ENCODE measurements at places on chromosomes 4 and X. TPM values are rescaled to one million over a fixed set of nuclear protein-coding genes. Genes with fewer than 3 reads are reported as not detected.
A peak's percentile ranks its signal among the peaks of the same experiment; 100 is the strongest.

DNA sequence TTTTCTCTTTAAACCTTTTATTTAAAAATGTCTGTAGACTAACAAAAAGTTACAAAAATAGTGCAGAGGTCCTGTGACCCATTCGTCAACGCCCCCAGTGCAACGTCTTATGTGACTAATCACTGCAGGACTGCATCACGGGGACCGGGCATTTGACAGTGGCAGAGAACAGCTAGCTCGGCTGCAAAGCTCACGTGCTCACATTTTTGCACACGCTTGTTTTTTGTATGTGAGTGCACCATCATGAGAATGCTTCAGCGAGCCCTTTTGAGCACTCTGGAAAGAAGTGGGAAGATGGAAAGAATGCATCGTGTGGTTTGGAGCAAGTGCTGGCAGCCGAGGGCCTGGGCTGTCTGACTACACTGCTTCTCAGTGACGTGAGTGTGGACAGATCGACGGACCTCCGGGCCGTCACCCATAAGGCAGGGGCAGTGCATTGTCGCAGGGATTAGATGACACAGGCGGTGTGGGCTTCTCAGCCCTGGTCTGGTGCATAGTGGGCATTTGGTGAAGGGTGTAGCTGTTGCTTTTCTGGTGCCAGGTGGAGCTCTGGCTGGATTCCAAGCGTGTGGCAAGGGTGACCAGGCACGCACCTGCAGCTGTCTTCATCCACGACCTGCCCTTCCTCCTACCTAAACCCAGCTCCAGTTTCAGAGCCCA, 17.7 kb downstream of the SPON2 start:
- DNase-seq, result no peak

GRCh38 chr4:182917182-182918043, at the start of gene DCTD:
Gene DCTD (minus strand): TSS chr4:182917386. CDS start chr4:182915568, 1,818 bp downstream.
- DNase-seq, result peak; percentile 52

GRCh38 chr4:95627709-95628108, 78.9 kb upstream of the UNC5C start:
- no peak for DNase-seq

- no peak for DNase-seq
Measured at GRCh38 chrX:17488036-17488435, 113.0 kb downstream of the NHS start.

DNA sequence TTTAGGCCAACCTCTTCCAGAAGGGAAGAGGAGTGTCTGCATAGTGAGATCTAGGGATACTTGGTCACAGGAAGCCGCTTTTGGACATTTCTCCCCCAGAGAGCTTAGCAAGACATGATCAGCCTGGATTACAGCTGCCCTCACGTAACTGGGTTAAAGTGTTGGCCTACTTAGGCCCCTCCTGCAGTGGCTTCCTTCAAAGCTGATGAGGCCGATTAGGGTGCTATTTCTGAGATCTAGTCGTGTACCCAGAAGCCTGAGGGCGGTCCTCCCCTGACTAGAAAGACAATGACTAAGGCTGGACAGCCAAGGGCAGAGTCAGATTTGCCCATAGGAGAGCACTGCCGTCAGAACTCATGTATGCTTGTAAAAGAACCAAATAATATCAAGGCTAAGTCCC, 135.0 kb downstream of the AMMECR1 start:
- DNase-seq, result no peak

- no peak for DNase-seq
Measured at GRCh38 chr4:40157436-40157835, 39.4 kb upstream of the RHOH start.

DNA sequence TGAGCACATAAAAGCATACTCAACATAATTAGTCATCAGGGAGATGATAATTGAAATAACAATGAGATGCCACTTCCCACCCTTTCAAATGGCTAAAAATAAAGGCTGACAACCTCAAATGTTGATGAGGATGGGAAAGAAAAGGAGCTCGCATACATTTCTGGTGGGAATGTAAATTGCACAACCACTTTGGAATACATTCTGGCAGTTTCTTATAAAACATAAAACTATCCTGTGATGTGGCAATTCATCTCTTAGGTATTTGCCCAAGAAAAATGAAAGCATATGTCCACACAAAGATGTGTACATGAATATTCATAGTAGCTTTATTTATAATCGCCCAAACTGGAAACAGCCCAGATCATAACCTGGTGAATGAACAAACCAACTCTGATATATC, 687 bp upstream of the ZNF275 start:
- DNase-seq, result no peak

DNA sequence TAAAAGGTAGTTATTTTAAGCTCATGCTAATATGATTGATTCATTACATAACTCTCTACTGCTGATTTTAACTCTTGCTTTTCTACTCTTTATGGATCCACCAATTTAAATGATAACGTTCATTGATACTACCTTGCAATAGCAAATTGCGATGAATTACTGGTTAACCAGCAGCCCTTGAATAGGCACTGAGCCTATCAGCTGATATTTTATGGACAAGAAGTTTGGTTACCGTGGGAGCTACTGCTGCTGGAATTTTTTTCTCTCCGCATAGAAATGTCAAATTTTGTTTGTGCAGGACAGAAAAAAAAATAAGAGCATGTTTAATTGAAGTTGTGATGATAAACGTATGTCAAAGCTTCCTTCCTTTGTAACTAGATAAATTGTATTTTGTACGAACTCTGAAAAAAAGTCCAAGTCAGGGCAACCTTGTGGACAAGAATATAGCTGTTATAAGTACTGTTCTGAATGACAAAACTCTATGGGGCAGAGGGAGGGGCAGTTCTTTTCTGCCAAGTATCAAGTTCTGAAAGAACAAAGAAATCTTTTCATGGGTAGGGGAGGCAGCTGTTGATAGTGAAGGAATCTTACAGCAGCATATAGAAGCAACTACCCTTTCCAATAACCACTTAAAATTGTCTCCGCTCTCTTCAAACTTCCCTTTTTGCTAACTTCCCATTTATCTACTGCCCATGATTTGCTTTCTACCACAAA, 434.9 kb upstream of the PABPC4L start:
- no peak for DNase-seq

DNA sequence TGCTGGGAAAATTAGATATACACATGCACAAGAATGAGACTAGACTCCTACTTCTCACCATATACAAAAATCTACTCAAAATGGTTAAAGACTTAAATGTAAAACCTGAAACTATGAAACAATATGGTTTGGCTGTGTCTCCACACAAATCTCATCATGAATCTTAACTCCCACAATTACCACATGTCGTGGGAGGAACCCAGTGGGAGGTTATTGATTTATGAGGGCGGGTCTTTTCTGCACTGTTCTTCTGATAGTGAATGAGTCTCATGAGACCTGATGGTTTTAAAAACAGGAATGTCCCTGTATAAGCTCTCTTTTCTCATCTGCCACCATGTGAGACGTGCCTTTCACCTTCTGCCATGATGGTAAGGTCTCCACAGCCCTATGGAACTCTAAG, 48.5 kb upstream of the DDX60 start:
- DNase-seq, result no peak

GRCh38 chr4:73080789-73081188, 11.3 kb upstream of the COX18 start:
- DNase-seq, result no peak

Gene SLC25A31
- polyA plus RNA-seq, result 0.07 TPM

Gene ZNF275
- 19.1 TPM for polyA plus RNA-seq

Gene IL21
- polyA plus RNA-seq, result not detected

Gene TMPRSS11A
- polyA plus RNA-seq, result not detected

Gene AREG
- 0.12 TPM for polyA plus RNA-seq
